ENCODE measurements at places on chromosomes 4 and X.

GRCh38 chr4:182809417-182810102, 107.6 kb downstream of the DCTD start:
- DNase-seq = no peak

- DNase-seq = no peak
Measured at GRCh38 chr4:81814987-81815541, 343.4 kb upstream of the RASGEF1B start.

DNA sequence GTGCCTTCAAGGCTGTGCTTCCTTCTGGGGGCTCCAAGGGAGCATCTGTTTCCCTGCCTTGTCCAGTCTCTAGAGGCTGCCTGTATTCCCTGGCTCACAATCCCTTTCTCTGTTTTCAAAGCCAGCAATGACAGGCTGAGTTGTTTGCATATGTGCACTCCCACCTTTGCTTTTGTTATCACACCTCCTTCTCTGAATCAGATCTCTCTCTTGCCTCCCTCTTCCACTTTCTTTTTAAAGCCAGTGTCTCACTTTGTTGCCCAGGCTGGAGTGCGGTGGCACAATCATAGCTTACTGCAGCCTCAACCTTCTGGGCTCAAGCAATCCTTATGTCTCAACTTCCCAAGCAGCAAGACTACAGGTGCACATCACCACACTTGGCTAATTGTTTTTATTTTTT, 37.1 kb upstream of the LEF1 start:
- DNase-seq = no peak

GRCh38 chr4:41161355-41161754, 53.0 kb downstream of the APBB2 start:
- no peak for DNase-seq

GRCh38 chr4:77634132-77634785, 28.6 kb downstream of the CXCL13 start:
- no peak for DNase-seq

DNA sequence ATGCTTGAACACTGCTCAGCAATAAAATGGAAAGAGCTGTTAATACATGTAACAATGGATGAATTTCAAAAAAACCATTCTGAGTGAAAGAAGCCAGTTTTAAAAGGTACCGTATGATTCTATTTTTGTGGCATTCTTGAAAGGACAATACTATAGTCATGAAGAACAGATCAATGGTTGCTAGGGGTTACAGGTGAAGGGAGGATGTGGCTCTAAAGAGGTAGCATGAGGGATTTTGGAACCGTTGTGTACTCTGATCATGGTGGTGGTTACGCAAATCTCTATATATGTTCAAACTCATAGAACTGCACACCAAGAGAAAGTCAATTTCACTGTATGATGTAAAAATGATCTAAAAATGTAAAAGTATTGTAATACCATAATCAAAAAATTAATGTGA, 40.0 kb upstream of the CTAG2 start:
- no peak for DNase-seq
